Activated CD8-positive, alpha-beta T cell treated with anti-CD3 and anti-CD28 coated beads, Interleukin-2, amount 10 ng/mL, durations not matched to agents 7 days and 5 days (primary cell): ENCODE measurements at places on chromosomes 16 and 17. TPM values are rescaled to one million over a fixed set of nuclear protein-coding genes. Genes with fewer than 3 reads are reported as not detected.

Gene DHRS7C
- total RNA-seq = not detected

Gene KRT40
- not detected for total RNA-seq

Gene RDM1
- total RNA-seq = 14.4 TPM

Gene KRT9
- total RNA-seq = not detected

- peak; percentile 51 for DNase-seq
Observed at GRCh38 chr17:81322271-81323082, 27.4 kb upstream of the SLC38A10 start.

GRCh38 chr17:36089888-36090836 lies at the start of gene CCL3:
Gene CCL3, minus strand, starts transcription at chr17:36090143. Its CDS starts 85 bp downstream, at chr17:36090058.
- DNase-seq = peak; percentile 50

DNA sequence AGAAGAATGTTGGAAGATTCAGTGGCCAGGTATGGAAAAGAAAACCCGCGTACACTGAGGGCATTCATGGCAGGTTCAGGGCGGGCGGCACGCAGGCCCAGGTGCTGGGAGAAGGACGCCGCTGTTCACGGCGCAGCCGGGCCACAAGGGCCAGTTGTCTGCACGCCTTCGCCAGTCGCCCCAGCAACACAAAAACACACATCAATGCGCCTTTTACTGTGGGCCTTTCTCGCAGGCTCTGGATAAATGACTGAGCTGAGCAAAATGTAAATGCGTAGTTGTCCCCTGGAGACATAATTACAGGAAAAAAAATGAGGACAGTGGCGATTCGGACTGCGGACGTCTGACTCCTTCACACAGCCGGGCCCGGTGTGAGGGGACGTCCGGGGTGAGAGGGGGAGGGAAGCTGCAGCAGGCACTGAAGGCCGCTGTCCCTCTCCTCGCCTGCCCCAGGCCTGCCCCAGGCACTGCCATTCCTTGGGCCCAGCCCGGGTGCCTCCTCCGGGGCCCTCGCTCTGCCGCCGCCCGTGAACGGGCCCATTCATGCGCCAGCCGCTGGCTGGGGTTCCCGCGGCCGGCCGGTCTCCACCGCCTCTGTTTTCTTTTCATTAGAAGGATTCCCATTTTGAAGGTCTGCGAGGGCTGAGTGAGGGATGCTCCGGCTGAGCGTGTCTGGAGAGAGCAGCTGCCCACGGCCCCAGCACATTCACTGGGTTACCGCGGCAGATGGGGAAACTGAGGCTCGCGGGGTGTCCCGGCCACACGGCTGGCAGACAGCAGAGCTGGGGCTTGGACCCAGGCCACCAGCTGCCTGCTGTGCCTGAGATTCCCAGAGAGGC lies 6.5 kb upstream of the ZNF469 start:
- no peak for DNase-seq

DNA sequence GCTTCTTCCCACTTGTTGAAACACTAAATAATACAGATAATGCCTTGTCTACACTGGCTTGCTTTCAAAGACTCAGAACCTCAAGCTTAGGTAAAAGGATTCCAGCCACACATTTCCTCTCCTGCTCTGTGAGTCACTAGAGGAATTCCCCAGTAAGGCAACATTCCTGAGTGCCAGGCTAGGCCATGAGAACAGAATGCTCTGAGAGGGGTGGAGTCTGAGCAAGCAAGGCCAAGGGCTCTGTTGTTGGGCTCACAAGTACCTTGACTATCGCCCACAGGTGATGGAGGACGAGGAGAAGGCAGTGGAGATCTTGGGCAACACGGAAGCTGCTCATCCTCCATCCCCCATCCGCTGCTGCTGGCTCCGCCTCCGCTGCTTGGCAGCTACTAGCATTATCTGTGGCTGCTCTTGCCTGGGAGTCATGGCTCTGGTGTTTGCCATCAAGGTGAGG lies 6.7 kb upstream of the PHKG2 start:
- DNase-seq = no peak

GRCh38 chr16:66899945-66900710 lies 18.6 kb downstream of the CDH16 start:
- no peak for DNase-seq

- DNase-seq = no peak
Observed at GRCh38 chr17:13485327-13485726, 116.4 kb downstream of the HS3ST3A1 start.

DNA sequence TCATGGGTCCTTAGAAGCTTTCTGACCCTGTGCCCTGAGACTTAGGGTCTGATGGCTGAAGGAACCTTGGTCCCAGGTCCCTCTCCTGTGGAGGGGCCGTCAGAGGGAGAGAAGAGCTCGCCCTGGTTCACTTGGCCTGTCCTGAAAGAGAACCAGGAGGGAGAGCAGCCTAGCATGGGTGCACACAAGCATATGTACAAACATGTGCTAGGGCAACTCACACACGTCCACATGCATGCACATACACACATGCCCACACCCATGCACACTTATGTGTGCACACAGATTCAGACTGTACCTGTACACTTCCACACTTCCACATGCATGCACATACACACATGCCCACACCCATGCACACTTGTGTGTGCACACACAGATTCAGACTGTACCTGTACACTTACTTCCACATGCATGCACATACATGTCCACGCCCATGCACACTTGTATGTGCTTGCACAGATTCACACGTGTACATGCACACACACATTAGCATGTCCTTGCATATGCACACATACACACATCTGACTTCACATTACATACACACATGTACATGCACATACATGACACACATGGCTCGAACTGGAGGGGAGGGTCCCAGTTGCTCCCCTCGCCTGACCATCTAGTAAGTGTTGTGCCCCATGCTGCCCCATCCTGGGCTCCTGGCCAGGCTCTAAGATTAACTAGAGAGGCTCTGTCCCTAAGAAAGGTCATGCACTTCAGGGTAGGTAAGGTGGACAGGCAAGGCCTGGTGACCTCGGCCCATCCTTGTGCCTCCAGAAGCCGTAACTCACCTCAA lies 122.0 kb downstream of the METRNL start:
- DNase-seq = no peak

GRCh38 chr16:49454426-49455180 lies 81.0 kb downstream of the C16orf78 start:
- no peak for DNase-seq

- DNase-seq = no peak
Observed at GRCh38 chr16:72722552-72722951, 325.4 kb downstream of the ZFHX3 start.
